ENCODE measurements at places on chromosomes 2 and 18.

DNA sequence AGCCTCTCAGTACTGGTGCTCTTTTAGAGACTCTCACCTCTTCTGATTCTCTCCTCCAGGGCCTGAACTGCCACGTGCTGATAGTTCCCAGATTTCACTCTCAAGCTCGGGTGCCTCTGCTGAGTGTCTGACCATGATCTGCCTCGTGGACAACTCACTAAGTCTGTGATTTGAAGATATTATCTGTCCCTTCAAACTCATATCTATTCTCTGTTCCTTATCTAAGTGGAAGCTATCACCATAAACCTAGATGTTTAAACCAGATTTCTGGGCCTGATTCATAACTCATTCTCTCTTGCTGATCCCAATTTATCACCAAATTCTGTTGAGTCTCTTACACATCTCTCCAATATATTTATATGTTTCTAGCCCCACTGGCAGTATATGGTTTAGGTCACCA, 29.9 kb upstream of the KIDINS220 start:
- no peak for DNase-seq

DNA sequence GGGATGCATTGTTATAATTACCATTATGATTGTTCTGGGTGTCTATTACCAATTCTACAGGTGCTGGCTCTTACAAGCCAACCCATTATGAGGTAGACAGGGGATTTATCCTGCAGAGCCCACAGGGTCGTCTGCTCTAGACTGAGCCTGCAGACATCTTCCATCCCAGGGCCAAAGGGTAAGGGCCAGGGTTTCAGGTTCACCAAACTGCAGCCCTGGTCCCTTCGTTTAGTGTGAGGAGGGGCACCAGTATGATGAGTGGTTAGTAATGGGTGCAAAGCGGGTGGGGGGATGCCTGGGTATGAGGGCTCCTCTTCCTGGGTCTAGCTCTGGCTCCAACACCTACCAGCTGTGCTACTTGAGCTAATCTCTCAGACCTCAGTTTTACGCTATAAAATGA, 1.2 kb upstream of the ARID5A start:
- no peak for DNase-seq

- peak; percentile 50 for DNase-seq
These were observed 53.9 kb downstream of the INHBB start for GRCh38 chr2:120399889-120400240.

GRCh38 chr18:35171315-35171987, 69.4 kb upstream of the ZNF397 start:
- DNase-seq: no peak

DNA sequence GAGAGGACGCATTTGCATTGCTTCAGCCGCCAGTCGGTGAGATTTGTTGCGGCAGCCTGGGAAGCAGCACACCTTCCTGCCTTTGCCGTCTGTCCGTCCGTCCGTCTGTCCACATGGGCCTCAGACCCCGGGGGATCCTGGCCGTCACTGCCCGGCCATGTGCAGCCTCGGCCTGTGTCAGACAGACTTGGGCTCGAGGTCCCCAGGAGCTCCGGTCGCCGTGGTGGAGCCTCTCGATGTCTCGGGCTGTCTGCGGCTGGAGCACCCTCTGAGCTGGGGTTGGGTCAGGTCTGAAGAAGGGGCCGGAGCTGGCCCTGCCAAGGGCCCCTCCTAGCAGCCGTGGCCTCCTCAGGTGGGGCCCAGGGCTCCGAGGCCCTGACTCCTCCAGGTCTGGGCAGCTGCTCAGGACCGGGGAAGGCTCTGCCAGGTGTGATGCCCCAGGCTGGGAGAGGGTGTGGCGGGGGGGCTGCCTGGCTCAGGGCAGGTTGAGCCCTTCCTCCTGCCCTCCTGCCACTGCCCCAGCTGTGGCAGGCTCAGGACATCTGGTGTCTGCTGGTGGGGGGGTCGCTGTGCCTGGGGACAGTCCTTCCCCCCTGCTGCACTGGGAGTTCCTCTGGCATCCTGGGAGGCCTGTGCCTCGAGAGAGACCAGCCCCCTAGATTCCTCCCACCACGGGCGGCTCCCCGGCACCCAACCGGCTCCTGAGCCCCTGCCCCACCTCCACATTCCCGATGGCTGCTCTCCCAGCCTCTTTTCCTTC, 11.8 kb downstream of the NEU4 start:
- peak; percentile 53 for DNase-seq

DNA sequence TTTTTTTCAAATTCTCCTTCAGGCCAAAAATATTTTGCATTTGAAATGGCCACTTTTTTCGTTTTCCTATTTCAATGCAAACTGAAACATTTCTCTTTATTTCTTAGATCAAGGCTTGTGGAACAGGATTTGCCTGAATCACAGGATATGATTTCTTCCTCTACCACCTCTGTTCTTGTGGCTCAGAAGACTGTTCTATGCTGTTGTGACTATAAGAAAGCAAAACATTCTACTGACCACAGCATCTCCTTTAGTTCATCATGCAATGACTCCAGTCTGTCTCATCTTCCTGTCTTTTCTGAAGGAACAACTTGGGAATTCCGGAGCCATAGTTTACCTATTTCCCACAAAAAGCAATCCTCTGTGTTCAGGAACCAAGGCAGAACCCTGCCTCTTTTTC, 16.2 kb upstream of the ZNF512 start:
- DNase-seq: no peak

DNA sequence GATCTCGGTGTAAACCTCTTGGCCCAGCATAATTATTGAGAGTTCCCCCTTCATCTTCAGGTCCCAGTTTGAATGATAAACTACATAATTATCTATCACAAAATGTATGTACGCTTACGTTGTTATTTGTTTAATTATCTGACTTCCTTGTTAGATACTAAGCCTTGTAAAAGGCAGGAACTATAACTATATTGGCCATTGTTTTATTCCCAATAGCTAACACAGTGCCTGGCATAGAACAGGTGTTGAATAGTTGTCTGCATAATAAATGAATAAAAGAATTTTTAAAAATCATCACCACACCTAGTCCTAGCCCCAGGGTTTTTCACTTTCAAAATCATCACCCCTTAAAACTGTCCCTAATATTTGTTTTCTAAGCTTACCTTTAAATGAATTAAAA, 207.9 kb downstream of the MREG start:
- no peak for DNase-seq

DNA sequence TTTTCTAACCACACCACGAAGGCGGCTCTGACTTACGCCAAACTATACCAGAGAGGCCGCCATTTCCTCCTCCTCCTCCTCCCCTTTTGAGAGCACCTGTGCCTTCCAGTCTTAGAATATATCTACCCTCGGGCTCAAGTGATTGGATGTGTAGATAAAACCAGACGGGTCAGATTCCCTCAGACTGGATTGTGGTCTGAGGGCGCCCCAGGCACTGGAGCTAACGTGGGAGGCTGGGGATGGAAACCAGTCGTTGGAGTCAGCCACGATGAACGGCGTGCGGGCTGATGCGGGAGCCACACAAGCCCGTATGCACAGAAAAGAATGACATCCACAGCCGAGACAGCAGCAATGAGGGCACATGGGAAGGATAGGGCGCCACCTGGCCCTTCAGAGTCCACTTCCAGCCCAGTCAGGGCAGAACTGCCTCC, 12.3 kb upstream of the ODC1 start:
- DNase-seq: peak; percentile 61

DNA sequence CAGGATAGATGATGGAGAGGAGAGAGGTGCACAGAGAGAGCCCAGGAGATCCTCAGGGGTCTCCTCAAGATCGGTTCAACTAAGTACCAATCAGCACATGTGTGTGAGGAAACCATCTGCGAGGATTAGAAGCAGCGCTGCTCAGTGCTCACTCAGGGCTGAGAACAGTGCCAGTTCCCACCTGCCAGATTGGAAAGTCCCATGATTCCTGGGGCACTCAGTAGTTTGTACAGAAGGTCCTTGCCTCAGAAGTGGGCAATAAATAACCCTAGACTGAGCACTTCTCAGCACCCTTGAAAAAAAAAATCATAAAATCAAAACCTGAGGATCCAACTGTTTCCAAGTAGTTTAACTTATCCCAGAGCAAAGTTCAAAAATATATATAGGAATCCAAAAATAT, 53.8 kb downstream of the SEMA4F start:
- no peak for DNase-seq

DNA sequence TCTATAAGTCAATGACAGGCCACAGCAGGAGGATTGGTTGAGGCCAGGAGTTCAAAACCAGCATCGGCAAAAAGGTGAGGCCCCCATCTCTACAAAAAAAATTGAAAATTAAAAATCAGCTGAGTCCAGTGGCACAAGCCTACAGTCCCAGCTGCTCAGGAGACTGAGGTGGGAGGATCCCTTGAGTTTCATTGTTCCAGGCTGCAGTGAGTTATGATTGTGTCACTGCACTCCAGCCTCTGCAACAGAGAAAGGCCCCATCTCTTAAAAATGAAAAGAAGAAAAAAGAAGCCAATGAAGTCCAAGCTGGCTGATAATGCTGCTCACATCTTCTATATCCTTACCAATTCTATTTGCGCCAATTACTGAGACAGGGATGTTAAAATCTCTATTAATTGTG, 39.1 kb downstream of the MRPS5 start:
- no peak for DNase-seq

DNA sequence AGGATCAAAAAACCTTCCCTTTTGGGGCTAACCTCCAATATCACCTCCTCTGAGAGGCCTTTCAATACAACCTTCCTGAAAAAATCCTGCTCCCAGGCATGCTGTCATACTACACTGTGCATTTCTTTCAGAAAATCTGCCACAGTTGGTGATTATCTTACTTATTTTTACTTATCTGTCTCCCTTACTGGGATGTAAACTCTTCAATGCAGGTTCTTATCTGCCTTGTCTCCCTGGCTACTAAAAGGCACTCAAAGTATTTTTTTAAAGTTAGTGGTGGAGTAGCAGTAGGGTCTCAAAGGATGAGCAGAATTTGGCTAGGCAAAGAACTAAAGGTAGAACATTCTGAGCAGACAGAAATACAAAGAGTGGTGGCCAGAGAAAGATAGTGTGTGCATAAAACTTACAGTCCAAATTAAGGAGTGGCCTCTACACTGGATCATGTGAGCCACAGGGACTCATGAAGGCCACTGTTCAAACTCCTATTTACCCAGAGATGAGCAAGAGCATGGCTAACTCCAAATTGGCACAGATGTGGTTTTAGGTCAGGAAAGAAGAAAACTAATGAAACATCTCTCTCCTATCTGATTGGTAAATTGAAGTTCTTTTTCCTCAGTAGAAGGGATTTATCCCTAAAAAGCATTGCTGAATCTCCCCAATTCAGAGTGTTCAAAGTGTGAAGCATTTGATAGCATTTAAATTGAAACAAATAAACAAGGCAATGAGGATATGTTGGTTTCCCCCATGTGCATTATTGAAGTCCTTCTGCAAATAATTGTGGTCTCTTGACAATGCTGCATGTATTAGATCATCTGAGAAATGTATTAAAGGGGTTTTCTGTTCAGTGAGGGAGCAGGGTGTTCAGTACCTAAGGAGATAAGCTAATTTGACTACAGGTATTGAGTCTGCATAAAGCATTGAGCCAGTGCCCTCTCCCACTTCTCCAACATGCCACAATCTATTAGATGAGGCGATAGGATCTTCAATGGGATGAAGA, 285.5 kb downstream of the MREG start:
- no peak for DNase-seq

GRCh38 chr2:106269591-106270291, 75.6 kb upstream of the UXS1 start:
- peak; percentile 69 for DNase-seq

GRCh38 chr18:45109271-45109670, 428.6 kb downstream of the SETBP1 start:
- no peak for DNase-seq

DNA sequence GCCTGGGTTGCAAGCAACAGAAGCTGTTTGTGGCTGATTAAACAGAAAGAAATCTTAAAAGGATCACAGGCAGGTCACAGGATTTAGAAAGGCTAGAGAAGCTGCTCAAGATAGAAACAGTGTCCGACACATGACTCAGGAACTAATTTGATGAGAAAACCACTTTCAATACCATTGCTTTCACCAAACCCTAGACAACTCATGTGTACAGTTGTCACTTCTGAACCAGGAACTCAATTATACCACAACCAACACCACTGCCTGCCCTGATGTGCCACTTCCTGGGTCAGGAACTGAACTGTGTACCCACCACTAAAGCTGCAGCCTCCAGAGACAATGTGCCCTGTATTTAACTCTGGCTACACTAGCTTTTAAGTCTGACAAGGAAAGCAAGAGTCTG, 56.0 kb downstream of the TMEM247 start:
- peak; percentile 69 for DNase-seq

DNA sequence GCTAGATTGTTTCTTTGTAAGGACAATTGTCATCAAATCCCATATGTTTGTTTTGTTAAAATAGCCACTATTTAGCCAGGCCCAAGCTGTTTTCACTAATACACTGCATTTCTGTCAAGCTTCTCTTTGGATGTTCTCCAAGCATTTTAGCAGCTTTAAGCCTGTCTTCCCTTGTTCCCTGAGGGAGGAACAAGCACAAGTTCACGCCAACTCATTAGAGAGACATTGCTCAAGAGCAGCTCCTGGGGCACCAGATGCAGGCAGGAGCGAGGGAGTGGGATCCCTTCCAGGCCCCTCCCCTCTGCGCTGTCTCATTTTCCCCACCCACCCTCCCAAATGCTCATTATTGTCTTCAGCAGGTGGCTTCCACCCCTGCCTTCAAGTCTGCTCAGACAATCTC, 32.6 kb upstream of the PPP3R1 start:
- no peak for DNase-seq

- DNase-seq: no peak
These were observed 158.5 kb upstream of the PID1 start for GRCh38 chr2:229429589-229429988.

GRCh38 chr2:191350826-191351225, 105.6 kb downstream of the MYO1B start:
- no peak for DNase-seq

- DNase-seq: no peak
These were observed 8.0 kb downstream of the SIX3 start for GRCh38 chr2:44949329-44950151.

- no peak for DNase-seq
These were observed 348.0 kb downstream of the GPD2 start for GRCh38 chr2:156784020-156784701.

GRCh38 chr18:62982600-62983251, 267.4 kb downstream of the PHLPP1 start:
- peak; percentile 78 for DNase-seq

DNA sequence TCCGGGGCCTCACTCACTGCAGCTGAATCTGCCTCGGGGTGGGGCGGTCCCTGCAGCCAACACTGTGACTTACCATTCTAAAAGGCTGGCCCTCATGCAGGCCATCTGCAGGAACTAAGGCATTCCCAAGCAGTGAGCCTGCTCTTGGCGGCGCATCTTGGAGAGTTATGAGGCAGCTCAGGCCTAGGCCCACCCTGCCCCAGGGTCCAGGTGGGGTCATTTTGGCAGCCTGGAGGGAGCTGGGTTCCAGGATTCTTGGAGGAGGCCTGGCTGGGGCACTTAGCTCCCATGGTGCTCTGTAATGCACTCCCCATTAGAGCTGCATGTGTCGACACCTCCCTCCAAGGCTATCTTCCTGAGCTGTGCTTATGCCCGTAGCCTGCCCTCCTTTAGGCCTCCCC, 14.8 kb upstream of the BIN1 start:
- peak; percentile 56 for DNase-seq

DNA sequence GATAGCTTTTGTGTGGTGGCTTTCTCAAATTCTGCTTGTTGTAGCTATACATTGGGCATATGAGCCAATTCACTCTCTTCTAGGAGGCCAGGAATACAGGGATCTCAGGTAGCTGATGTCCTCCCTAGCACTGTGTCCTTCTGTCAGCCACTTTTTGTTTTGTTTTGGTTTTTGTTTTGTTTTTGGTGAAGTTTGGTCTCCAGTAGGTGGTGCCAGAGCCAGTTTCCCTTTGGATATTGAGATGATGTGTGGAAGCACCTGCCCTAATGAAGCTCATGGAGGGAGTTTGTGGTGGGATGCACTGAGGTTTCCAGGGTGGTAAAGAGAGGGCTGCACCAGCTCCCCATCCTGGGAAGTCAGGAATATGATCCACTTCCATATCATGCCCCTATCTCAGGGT, 100.5 kb upstream of the VWC2L start:
- DNase-seq: no peak
